NCI-H510A (cell line): ENCODE measurements at places on chromosomes 5 and 9.

GRCh38 chr5:94618029-94618492 is 343 bp downstream of the KIAA0825 start:
- no peak for DNase-seq

GRCh38 chr5:132376694-132377641 is 7.5 kb downstream of the SLC22A5 start:
- DNase-seq: no peak

DNA sequence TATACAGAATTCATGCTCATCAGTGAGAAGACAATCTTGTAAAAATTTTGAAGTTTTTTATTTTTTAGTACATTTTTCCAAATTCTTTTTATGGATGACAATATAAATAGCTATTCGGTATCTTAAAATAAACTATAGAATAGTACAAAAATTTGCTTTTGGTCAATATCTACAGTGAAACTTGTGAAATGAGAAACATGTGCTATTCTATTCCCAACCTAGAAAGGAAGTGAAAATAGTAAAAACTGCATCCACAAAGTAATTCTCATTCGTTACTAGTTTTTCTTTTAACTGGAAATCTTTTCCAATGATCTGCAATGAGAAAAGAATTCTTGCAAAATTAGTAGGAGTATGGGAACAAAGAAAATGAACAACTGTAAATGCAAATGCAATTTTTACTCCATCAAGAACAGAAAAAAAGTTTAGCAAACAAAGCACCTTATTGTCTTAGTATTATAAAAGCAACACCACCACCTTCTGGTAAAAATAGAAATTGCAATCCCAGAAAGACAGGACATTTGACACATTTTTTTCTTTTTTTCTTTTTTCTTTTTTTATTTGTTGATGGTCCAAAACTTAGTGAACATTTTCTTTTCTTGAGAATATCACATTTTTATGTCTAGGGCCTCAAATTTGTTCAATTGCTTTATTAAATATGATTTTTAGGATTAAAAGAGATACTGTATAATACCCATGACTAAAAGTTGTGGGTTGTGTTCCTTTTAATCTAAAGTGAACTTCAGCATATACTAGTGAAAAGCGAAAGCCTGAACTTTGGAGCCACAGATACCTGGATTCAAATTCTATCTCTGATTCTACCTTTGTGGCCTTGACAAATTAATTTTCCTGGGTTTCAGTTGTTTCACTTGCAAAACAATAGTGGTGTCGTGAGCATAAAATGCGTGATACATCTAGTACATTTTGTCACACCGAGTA is 72.3 kb downstream of the SLCO4C1 start:
- DNase-seq: no peak

- no peak for DNase-seq
Measured at GRCh38 chr9:10008101-10008799, 604.6 kb downstream of the PTPRD start.

DNA sequence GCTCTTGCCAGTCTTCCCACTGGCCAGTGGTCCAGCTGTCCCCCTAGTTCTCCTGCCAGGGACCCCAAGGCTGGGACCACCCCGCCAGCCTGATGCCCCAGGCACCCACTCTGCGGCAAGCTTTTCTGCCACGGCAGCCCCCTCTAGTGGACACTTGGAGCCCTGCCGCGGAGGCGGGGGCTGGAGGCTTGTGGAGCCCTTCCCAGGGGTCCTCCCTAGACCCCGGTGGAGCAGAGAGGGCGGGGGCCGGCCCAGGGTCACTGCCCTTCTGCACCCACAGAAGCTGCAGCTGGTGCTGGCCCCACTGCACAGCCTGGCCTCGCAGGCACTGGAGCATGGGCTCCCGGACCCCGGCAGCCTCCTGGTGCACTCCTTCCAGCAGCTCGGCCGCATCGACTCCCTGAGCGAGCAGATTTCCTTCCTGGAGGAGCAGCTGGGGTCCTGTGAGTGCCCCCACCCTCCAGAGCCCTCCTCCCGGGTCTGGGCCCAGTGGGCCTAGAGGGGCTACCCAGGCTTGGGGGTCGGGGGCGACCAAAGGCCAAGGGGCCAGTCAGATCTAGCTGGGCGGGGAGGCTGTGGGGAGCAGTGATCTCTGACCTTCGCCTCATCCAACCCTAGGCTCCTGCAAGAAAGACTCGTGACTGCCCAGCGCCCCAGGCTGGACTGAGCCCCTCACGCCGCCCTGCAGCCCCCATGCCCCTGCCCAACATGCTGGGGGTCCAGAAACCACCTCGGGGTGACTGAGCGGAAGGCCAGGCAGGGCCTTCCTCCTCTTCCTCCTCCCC is 9.1 kb downstream of the EGFL7 start:
- DNase-seq: no peak

GRCh38 chr5:112697322-112697721 is 40.4 kb upstream of the APC start:
- DNase-seq: no peak

DNA sequence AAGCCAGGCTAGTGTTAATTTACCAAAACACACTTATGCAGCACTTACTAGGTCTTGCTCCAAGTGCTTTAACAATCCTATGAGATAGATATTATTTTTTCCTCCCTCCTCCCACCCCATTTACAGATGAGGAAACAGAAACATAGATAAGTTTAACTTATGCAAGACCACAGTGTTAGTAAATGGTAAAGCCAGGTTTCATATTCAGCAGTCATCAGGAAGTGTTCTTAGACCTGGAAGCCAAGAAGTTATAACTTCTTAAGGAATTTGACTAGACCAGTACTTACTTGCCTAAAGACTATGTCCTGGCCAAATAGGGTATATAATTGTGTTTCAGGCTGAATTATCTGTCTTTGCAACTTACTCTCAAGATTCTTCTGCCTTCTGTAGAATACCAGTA is 15.9 kb downstream of the ABHD17B start:
- no peak for DNase-seq

GRCh38 chr9:26324786-26325443 is 567.7 kb downstream of the CAAP1 start:
- DNase-seq: no peak

GRCh38 chr9:123250504-123250903 is 17.9 kb downstream of the STRBP start:
- no peak for DNase-seq

- DNase-seq: no peak
Measured at GRCh38 chr5:89595056-89595455, 712.1 kb upstream of the MEF2C start.

- DNase-seq: no peak
Measured at GRCh38 chr5:165188556-165189175, 1683.2 kb downstream of the MAT2B start.

- DNase-seq: no peak
Measured at GRCh38 chr5:164784230-164784629, 1278.8 kb downstream of the MAT2B start.

DNA sequence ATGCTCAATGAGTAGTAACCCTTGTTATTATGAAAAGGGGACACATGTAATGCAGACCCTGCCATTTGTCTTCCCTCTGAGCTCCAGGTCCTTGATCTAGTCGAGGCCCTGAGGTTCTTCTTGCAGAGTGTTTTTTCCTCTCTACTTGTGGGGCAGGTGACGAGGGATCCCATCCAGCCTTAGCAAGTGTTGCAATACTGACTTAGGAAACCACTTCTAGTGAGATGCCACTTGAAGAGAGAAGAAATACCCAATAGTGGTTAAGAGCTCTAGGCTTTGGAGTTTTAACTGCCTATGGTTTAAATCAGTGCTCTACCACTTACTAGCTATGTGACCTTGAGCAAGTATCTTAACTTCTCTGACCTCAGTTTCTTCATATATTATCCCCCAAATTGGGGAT is 10.2 kb downstream of the PPARGC1B start:
- DNase-seq: no peak

DNA sequence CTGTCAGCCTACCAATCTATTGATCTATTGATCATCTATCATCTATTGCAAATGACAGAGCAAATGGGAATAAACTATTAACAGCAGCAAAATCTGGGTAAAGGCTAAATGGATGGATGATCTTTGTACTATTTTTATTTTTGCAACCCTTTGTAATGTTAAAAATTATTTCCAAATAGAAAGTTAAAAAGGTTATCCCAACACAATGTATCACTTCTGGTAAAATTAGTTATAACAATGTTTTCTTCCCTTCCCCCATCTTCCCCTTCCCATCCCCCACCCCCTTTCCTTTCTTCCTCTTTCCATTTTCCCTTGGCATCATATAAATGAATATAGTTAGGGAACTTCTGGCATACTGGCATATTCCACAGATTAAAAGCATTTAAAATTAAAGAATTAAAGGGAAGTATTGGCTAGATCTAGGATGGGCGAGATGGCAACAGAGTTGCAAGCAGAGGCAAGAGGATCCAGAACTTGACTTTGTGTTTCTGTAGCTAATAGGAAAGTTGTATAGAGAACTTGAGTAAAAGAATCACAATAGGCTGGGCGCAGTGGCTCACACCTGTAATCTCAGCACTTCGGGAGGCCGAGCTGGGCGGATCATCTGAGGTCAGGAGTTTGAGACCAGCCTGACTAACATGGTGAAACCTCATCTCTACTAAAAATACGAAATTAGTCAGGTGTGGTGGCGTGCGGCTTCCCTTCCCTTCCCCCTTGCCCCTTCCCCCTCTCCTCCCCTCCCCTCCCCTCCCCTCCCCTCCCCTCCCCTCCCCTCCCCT is 66.6 kb upstream of the TAF11L2 start:
- DNase-seq: no peak

DNA sequence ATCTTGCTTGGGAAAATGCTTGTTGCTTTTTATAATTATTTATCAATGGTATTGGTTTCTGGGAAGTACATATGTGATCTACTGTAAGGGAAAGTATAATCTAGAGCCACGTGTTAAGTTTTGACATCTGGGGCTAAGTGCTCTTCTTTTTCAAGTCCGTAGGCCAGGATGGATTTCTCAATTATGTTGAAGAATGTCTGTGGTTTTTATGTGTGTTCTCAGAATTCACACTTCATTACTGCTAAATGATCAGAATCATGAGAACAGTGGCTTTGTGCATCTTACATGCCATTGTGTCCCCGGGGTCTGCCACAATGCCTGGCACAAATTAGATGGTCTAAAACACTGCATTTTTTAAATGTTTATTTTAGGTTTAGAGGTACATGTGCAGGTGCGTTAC is 14.5 kb upstream of the AUH start:
- no peak for DNase-seq

DNA sequence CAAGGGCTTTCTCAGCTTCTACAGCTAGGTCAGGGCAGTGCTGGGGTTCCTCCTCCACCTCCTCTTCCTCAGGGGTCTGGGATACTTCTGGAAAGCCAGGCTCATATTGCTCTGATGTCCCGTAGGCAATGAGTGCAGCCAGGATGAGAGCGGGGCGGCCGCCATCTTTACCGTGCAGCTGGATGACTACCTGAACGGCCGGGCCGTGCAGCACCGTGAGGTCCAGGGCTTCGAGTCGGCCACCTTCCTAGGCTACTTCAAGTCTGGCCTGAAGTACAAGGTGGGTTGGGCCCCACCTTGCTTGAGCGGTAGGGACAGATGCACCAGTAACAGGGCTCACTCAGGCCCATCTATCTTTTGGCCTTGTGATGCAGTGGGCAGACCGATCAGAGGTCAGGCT is 34.8 kb downstream of the GSN start:
- no peak for DNase-seq

- DNase-seq: no peak
Measured at GRCh38 chr5:94283093-94283492, 335.3 kb downstream of the KIAA0825 start.

DNA sequence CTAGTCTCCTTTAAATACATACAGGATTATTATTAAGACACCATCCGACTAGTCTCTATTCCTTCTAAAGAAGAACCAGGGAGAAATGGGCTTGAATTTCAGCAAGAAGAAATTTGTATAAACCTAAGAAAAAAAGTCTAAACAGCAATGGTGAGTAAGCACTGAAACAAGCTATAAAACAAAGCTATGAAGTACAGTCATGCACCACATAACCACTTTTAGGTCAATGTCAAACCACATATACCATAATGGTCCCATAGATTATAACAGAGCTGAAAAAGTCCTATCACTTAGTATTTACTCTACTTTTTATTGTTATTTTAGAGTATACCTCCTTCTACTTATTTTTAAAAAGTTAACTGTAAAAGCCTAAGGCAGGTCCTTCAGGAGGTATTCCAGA is 102.0 kb upstream of the NFIB start:
- no peak for DNase-seq
